ENCODE measurements at places on chromosomes 2 and 18.

GRCh38 chr2:31241625-31242270 is 7.8 kb downstream of the EHD3 start:
- DNase-seq: no peak

DNA sequence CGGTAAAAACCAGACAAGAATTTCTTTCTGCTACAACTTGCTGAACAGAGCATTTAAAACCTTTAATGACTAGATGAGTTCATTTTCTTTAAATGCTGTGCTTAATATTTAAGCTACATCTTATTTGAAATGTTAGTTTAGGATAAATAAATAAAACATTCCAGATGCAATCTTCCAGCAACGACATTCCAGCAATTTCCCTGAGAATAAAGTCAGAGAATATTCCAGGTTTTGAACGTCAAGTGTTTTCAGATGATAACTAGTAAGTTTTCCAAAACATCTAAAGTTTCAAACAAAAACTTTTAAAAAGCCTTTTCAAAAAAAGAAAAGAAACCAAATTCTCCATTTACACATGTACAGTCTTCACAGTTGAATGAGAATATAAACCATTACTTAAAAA is 104.8 kb downstream of the PPP1R1C start:
- DNase-seq: no peak

DNA sequence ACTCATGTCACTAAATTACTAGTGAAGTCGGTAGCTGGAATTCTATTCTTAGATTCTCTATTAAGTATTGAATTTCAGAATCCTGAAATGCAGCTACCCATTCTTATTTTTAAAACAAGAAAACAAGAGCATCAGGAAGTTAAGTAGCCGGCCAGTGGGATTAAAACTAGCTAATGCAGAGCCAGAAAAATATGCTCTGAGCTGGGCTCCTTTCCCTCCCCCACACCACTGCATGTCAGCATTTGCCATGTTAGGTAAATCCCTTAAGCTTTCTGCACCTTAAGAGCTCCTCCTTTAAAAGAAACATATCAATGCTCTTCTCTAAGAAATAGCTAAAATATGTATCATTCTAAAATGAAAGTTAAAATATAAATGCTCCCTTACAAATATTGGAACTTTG is 72.2 kb upstream of the MFF start:
- no peak for DNase-seq

DNA sequence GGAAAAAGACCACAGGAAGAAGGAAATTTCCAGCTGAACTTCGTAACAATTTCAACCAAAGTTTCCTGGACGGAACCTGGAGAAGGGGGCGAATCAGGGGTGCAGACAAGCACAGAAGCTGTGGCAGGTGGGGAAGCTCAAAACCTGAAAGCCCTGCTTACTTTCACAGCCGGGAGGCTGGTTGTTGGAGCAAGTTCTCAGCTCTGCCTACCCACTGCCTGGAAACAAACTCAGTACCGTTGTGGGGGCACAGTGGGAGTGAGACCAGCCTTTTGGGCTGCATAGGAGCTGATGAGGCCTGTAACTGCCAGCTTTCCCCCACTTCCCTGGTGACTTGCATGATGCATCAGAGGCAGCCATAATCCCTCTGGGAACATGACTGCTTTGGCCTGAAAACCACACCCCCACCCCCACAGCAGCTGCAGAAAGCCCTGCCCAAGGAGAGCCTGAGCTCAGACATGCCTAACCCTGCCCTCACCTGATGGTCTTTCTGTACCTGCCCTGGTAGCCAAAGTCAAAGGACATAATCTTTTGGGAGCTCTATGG is 207.0 kb upstream of the VWC2L start:
- no peak for DNase-seq

DNA sequence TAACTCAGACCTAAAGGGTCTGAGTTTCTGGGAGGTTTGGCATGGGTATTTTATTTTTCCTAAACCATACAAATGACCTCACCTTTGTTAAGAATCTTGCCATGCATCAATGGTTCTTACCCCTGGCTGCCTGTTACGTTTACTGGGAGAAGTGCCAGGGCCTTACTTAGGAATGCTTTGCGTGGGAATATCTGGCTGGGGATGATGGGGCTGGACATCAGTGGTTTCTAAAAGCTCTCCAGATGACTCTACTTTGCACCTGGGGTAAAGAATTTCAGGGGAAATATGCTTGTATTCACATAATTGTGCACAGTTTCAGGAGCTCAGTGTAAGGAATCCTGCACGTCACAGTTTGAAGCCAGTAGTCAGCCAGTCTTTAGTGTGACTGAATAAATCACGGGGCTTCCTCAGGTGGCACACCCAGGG is 18.2 kb upstream of the DAW1 start:
- no peak for DNase-seq

- no peak for DNase-seq
Observed at GRCh38 chr2:30480703-30481322, 33.8 kb downstream of the LCLAT1 start.

DNA sequence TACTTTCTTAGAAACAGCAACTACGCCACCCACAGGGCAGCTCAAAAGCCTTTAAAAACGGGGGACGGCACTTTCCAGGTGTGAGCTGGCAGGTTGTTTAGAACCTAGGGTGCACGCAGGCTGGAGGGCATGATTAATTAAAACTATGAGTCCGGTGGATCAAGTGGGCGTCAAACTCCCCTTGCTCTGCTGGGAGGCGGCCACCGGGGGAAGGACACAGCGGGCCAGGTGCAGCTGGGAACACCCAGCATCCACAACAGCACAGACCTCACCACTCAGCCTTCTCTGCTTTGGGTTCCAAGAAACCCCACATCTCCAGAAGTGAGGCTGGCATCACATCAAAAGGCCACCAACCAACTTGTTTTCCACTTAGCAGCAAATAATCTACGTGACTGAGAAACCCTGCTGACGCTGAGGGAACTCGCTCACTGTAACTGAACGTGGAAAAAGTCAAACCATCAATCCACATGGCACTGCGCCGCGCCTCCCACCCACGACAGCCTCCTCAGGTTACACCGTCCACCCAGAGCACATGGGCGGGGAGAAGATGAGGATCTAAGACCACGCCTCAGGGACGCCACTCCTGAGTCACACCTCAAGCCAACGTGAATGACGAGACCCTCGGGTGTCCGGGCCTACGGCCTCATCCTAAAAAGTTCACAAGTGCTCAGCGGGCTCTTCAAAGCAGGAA is 118.2 kb downstream of the ZNF516 start:
- no peak for DNase-seq

GRCh38 chr18:10100196-10100595 is 186.4 kb downstream of the VAPA start:
- DNase-seq: no peak

- DNase-seq: no peak
Observed at GRCh38 chr2:85995648-85996529, 107.1 kb upstream of the ST3GAL5 start.

- no peak for DNase-seq
Observed at GRCh38 chr2:152421521-152422370, 86.8 kb downstream of the FMNL2 start.

DNA sequence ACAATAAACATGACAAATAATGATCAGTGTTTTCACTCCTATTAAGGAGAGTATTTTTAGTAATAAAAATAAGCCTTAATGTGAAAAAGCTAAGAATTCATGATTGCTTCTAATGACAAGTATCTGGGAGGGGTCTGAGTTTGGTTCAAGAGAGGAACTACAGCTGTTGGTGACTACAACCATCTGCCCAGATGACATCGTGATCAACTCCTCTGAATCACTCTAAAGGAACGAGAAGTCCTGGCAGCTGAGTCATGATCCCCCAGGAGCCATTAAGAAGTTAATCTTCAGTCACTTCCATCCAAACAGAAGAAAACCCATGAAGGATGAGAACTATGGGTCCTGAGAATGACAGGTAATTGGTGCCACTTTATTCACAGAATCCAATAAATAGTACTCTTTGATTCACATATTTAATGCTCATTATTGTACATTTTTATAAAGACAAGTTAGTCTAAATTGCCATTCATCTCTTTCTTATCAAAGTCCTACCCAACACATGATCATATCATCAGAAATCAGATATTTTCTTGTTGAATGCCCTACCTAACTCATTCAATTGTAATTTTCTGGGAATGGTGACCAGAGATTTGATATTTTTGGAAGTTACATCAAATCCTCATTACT is 6.8 kb downstream of the TFPI start:
- DNase-seq: no peak

DNA sequence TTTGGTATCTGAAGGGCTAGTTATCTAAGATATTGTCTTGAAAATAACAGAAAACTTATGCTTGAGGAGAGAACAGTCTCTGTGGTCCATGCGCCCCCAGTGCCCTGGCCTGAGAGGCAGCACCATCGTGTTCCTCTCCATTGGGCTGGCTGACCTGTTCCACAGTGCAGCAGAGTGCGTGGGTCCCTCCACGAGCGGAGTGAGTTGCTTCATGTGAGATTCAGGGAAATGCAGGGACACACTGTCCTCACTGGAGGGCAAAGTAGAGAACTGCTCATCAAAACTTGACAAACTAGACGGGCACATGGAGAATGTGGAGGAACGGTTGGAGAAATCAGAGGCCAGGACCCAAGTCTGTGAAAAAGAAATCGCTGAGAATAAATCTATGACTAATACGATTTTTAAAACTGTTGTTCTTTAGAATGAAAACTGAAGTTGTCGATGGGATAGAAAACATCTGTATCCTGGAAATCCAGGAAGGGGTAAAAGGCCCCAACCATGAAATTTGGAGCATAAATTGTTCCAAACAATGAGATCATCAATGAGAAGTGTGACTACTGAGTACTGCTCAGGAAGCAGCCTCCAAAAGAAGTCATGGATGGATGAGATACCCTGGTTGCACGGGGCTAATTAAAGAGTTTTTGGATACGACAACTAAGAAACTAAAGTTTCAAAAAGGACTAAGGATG is 58.1 kb downstream of the REV1 start:
- DNase-seq: no peak

DNA sequence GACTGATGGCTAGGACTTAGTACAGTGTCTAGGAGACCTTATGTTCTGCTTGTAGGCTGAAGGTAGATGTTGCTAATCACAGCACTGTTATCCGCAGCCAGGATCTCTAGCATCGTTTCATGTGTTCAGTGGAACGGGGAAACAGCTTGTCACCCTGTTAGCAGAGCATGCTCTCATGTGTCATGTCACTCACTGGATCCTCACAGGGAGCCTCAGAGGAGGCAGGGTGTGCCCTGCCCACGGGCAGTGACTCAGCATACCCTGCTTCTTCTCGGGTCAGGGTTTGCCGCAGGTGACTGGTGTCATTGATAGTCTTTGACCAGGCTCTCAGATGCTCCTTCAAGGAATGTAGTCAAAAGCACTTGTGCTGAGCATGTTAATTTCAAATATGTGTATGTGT is 44.4 kb downstream of the RPIA start:
- peak; percentile 21 for DNase-seq

DNA sequence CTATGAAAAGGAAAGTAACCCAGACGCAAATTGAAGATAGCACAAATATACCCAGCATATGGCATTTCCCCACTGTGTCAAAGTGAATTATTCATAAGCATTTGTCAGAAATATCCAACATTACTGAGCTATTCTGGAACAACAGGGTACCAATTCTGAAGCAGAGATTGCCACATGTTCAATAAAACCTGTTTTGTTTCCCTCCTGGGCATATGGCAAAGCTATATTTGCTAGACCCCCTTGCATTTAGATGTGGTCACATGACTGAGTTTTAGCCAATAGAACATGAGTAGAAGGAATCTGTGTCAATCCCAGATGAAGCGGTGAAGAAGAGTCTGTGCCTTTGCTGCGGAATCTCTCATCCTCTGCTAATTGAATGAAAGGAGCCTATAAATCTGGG is 296.4 kb upstream of the DLGAP1 start:
- DNase-seq: no peak

- peak; percentile 34 for DNase-seq
Observed at GRCh38 chr2:10283106-10284062, 19.3 kb upstream of the HPCAL1 start.

DNA sequence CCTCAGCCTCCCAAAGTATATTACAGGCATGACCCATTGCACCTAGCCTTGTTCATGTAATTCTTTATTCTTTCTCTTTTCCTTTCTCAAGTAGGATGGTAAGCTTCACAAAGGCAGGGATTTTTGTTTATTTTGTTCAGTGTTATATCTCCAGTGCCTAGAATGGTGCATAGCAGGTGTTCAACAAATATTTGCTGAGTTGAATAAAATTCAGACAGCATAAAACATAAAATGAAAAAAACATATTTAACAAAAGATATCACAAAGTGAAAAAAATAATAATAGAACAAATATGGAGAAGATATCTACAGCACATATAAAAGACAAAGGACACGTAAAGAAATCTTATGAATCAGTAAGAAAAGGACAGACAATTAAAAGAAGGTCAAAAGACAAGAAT is 8.8 kb downstream of the PREPL start:
- DNase-seq: no peak

- no peak for DNase-seq
Observed at GRCh38 chr18:6795307-6795706, 65.8 kb downstream of the ARHGAP28 start.

GRCh38 chr2:30702694-30703093 is 104.6 kb downstream of the CAPN13 start:
- no peak for DNase-seq

DNA sequence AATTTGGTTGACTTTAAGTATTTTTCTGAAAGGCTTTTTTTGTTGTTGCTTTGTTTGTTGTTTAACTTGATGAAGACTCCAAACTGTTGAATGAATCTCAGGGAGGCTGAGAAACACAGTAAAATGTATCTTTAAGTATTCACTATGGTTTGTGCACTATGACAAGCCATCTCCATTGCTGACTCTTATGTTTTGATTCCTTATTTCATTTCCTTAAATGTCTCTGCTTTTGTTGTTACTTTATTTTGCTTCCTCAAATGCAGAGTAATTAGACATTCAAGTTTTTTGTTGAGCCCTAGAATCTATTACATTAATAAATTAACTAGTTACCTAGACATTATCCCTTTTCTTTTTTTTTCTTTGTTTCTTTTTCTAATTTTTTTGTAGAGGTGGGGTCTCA is 46.3 kb upstream of the SLC39A10 start:
- no peak for DNase-seq

- no peak for DNase-seq
Observed at GRCh38 chr2:225428360-225428759, 28.9 kb downstream of the NYAP2 start.

GRCh38 chr2:28617502-28618184 is 121.8 kb downstream of the PLB1 start:
- DNase-seq: no peak

- DNase-seq: peak; percentile 4
Observed at GRCh38 chr2:217864963-217865772, 137.6 kb downstream of the TNS1 start.

All from stimulated activated CD8-positive, alpha-beta memory T cell treated with anti-CD3 and anti-CD28 coated beads, Interleukin-2, amount 100 ng/mL, for 48 hours (primary cell).